HT1080 (cell line): ENCODE measurements at places on chromosomes 5 and 9.

GRCh38 chr9:134165357-134166315, 1.3 kb upstream of the RNU6ATAC start:
- peak; percentile 39 for DNase-seq

DNA sequence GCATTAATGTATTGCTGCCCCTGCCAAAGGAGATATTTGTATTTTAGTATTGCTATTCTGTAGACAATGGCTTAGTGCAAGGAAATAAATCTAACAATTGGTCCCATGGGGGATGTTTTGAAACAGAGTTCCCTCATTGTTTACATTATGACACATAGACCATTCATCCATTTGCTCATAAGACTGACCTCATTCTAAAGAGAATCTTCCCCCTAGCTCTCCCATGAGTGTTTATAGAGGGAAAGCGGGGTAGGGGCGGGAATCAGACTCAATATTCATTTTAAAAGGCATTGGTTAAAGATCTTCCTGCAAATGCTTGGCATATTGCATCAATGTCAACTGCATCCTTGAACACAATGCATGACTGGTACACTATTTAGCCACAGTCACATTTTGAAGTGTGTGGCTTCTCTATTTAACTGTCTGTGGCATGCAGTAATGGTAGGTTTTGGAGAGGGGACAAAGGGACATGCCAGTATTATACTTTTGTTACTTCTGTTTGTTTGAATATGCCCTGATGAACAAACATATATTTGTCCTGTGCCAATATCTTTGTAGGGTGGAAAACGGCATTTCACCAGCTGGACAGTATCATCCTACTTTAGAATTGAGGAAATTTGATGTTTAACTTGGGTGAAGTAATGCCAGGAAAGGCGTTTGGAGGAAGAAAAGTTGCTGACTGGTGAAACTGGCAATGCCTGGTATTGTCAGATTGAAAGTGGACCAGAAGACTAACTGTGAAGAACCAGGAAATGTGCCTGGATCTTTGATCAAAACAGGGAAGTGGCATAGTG, 84.1 kb upstream of the MEGF10 start:
- DNase-seq = peak; percentile 85

GRCh38 chr5:79205965-79206364, 30.0 kb upstream of the JMY start:
- DNase-seq = no peak

GRCh38 chr9:78989031-78989658, 582.6 kb upstream of the TLE4 start:
- no peak for DNase-seq

DNA sequence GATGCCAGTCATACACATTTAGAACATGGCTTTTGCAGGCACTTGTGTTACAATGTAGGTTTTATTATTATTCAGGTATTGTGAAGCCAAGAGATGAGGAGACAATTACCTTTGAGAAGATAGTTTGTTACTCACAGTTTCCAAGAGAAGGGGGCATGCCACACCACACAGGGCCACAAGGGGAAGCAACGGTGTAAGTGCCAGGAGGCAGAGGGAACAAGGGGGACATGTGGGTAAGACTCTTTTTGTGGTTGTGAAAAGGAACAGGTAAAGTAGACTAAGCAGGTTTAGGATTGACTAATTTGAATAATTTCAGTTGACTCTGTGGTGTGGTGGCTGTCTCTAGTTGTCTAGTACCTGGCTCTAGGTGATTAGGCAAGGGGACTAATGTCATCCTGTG, 191.2 kb downstream of the TRPM6 start:
- DNase-seq = no peak

- no peak for DNase-seq
Observed at GRCh38 chr9:110583237-110583636, 3.7 kb upstream of the SVEP1 start.

DNA sequence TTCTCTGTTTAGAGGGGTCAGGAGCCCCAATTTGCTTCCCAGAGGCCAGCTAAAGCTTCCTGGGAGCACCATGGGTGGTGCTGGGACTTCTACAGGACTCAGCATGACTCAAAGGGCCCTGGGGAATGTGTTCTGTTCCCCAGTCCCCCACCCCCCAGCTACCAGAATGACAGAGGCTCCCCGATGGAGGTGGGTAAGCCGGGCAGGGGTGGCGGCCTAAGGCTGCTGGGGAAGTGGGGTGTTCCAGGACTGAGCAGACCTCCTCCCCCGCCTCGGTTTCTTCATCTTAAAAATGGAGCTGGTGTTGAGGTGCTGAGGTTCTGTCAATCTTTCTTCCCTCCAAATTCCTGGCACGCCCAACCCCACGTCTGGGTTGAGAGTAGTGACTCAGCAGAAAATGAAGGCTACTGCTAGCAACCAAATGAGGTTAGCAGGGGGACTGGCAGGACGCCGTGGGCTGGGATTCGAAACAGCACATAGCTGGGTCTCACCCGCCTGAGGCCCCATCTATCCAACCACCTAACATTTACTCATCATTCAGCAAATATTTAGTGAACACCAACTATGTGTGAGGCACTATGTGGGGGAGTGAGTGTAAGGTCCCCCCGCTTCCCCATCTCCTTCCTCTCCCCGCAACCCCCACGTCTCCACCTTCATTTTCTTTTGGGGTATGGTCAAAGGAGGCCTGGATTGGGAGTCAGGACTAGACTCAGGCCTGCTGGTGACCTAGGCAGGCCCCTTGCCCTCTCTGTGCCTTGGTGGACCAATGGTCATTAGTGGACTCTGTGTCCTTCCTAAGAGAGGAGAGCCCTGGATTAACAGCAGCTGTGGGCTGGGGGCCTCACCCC, 50.2 kb downstream of the C9orf50 start:
- peak; percentile 39 for DNase-seq

DNA sequence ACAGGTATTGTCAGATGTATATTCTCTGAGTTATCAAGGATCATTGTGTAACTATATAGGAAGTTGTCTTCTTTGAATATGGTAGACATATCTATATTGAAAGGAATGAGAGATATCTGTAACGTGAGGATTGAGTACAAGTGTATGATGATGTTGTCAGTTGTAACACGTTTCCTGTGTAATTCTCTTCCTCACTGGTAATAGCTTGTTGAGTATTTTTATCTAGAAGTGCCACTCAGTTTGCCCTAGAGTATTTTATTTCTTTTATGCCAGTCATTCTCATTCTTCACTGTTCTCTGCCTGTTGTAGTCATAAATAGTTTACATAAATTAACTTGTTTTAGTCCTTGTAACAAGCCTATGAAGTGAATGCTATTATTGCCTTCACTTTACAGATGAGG, 172.1 kb downstream of the BAAT start:
- no peak for DNase-seq

DNA sequence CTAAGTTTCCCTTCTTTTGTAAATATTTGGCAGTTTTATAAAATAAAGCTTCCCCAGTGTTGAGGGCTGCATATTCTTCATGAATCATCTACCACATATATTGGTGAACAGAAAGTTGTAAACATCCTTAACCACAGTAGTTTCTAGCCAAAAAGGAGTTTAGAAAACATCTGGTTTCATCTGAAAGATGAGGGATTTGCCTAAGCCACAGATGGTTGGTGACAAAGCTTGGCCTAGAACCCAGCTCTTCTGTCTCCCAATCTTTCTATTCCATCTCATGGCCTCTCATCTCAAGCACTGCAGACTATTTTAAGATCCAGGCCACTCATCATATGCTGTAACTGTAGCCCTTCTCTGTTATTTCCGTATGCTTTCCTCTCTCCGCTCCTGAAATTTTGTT, 232.3 kb upstream of the TRPM3 start:
- DNase-seq = no peak

DNA sequence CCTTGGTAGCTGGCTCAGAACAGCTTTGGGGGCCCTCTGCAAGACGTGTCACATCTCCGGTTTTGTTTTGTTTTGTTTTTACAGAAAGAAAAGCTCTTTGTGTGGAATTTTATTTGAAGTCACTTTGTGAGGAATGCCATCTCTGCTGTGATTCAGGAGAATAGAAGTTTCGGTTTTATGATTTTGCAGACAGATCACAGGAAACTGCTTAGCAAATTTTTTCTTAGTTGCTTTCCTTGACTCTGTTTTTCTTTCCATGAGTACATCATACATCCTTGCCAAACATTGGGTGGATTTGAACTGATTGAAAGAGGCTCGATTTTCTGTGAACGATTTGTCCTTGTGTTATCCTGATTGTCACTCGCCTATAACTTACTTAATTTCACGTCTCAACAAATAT, 5.1 kb downstream of the SEMA5A start:
- peak; percentile 41 for DNase-seq
